ENCODE measurements at places on chromosomes 7 and 10.

DNA sequence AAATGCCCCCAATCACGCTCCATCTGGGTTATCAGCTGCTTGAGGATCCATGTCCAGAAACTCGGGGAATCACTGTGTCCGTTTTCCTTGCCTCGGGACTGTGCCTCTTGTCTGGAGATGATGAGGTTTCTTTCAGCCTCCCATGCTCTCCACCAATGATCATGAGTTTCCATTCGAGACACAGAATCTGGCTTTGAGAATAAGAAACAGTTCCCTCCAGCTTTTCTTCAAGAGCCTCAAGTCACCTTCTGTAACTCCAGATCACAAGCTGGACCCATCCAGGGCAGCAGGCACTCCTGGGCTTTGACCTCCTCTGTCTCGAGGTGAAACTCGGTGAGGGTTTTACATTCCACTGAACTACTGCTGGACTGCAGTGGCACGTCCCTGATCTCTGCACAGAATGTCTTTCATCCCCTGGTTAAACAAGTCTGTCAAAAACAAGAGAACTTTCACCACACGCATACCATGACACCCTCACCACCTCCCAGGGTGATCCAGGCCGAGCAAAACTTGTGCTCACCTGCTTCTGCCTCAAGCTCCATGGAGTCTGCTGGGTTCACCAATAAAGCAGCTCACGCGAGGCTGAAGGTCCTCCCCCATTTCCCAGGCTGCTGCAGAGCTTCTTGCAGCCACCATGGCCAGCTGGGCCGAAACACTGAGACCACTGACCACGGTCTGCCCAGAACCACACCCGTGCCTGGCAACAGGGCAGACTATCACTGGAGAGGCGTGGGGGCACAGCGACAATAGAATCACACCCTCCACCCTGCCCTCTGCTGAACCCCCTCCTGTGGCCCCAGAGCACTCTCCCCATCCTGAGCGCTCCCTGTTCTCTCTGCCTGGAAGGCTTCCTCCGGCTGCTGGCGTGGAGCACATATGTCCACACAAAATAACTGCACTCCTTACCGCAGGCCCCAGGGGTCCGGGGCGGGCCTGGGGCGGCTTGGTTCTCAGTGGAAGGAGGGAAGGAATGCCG is 25.1 kb downstream of the MAT1A start:
- DNase-seq, result no peak

DNA sequence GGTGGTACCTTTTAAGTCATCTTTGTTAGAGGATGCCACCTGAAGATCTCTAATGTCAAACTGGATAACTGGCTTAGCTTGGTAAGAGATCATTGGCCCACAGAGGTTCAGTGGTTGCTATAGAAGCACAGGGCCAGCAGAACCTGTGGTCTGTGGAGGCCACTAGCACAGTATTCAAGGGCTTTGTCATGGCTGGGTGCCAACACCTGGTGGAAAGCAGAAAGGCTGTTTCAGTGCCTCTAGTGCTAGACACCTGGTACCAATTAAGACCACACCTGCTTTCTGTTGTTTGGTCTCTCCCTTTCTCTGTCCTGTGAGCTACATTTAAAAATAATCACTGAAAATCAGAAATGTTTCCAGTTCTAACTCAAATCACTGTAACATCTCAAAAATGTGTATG is 10.0 kb upstream of the PCGF5 start:
- DNase-seq, result no peak

GRCh38 chr10:77507291-77507880 is 130.2 kb downstream of the KCNMA1 start:
- no peak for DNase-seq

- DNase-seq, result no peak
These were observed 67.6 kb downstream of the EXOC6 start for GRCh38 chr10:92915892-92916291.

DNA sequence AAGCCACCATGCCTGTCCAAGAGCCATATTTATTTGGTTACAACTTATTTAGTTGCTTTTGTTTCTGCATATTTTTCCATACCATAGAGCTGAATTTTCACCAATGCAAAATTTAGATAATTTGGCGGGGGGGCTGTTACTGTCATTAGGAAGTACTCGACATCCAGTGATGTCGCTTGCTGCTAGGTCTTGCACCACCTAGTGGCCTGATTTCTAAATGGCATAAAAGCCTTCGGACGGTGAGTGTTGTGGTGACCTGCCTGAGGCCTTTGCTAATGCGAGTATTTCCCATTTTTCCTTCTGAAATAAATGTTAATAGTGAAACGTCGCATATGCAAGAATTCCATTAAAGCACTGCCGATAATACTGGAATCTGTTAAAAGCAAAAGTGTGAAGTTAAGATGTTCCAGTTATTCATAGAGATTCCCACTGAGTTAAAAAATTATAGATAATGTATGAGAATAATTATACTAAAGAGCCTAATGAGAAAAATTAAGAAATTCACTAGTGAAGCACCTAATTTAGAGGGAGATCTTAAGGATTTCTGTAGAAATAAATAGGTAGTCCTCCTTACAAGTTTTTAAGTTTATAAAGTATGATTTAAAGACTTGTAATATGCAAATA is 86.1 kb upstream of the DNAJB6 start:
- DNase-seq, result peak; percentile 35

DNA sequence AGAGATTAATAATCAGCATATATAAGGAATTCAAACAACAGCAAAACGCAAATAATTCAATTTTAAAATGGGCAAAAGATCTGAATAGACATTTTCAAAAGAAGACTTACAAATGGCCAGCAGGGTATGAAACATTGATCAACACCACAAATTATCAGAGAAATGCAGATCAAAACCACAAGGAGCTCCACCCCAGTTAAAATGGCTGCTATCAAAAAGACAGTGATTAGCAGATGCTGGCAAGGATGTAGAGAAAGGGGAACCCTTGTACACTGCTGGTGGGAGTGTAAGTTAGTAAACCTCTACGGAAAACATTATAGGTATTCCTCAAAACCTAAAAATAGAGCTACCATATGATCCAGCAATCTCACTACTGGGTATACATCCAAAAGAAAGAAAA is 128.0 kb upstream of the CACUL1 start:
- no peak for DNase-seq

DNA sequence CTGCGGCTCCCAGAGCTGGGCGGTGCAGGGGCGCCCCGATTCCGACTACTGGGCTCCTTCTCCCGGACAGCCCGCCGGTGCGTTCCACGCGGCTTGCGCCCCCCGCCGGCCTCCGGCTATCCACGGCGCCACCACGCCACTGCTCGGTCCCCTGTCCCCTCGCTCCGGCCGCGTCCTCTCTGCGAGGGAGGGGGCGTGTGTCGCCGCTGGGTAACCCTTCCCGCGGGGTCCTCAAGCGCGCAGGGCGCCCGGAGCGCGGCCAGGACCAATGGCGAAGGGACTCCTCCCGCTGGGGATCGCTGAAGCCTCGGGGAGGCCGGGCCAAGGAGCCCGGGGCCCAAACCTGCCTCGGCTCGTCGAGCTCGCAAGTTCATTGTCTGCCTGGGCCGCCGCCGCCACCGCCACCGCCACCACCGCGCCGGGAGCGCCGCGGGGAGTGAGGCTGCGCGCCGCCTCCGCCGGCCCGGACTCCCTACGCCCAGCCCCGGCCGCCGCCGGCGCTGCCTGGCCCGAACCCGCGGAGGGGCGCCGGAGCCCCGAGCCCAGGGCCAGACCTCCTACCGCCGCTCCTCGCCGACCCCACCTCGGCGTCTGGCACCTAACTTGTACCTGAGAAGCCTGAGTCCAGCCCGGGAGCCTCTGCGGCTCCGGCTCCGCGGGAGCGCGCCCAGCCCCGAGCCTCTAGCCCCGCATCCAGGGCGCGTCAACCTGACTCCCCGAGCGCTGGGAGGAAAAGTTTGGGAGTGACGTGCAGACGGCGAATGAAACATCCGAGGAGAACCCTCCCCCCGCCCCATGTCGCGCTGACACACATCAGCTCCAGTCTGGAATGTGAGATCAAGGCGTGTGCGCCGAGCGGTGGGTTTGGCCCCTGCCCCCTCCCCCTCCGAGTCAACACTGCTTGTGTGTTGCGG is at the start of gene CHST15:
Gene CHST15, minus strand, starts transcription at position 739 of the 914 bp plus-strand sequence. CDS start 47,386 bp downstream, outside the sequence.
- DNase-seq, result no peak
